Fibroblast of the aortic adventitia (primary cell): ENCODE measurements at places on chromosomes 2 and 18. TPM values are rescaled to one million over a fixed set of nuclear protein-coding genes. Genes with fewer than 3 reads are reported as not detected.

GRCh38 chr2:240935103-240935876 is 29.2 kb downstream of the CROCC2 start:
- DNase-seq, result no peak

GAL3ST2 gene
- total RNA-seq, result 0.25 TPM in 1 of 2 replicates, not detected in the other

DNA sequence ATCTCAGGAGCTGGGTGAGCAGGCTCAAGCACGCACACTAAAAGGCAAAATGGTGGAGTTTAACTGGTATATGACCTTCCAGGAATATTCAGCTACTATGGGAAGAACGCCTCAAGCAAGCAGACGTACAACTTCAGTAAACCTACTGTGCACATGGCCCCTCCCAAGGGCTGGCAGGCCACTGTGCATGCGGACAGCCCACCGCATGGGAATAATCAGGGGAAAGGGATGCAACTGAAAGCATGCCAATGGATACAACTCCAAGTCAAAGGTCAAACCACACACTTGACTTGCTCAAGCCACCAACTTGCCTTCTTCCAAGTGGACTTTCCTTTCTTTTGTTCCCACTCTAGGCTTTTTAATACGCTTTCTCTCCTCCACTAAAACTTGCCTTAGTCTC is 121.6 kb upstream of the SNTG2 start:
- DNase-seq, result no peak

ARHGAP25 gene
- 0.36 and 2.2 TPM in 2 replicates for total RNA-seq

CYS1 gene
- 3.2 and 7.0 TPM in 2 replicates for total RNA-seq

DNA sequence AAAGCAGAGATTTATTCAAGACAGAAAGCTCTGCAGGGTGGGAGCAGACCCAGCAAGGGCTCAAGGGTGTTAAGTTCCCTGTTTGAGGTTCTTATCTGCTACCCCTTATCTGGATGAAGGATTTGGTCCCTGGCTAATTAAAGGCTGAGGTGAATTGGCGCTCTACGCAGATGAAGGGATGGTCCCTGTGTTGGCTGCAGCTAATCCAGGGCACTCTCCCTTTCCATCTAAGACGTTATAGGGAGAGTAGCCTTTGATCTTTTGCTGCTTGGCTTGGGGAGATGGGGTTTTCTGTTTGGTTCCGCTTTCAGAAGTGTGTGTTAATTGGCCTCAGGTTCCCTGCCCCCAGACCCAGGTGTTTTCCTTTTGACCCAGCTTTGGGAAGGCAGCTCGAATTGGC is 17.0 kb downstream of the FAM228A start:
- no peak for DNase-seq

IL1R1 gene
- total RNA-seq, result 150 and 152 TPM in 2 replicates
